Endodermal cell (in vitro differentiated cells): ENCODE measurements at places on chromosomes 16 and 17. TPM values are rescaled to one million over a fixed set of nuclear protein-coding genes. Genes with fewer than 3 reads are reported as not detected.

DNA sequence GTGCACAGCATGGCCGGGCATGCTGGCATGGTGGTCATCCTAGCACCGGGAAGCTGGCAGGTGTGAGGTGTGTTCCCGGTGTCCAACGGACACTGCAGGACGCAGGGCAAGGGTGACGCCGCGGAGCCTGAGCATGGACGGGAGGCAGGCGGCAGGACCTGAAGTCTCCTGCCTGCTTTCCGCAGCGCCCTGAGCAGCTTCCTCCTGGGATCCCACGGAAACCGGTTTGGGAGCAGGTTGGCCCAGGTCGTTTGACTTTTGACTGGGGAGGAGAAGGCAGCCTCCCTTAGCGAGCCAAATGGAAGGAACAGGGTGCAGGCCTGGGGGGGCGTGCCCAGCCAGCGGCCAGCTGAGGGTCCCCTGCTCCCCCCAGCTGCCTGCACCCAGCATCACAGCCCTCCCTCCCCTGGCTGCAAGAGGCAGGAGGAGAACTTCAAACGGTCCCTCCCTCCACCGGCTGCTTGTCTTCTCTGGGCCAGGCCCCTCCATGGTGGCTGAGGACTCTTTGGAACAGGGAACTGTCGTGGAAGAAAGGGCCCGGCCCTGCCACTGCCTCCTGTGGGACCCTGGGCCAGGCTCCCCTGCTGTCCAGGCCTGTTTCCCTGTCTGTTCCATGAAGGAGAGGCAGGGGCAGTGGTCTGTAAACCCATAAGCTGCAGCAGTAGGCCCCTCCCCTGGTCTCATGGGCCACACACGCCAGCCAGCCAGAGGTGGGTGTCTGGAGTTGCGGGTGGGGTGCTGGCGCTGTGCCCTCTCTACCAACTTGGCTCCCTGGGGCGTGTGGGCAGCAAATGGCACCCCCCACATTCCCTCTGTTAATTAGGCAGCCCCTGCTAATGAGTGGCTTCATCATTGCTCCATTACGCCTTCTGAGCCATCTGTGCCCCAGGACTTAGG, 7.8 kb upstream of the ADGRG1 start:
- H3K4me1 ChIP-seq: no peaks in the 10 kb centered on the region
- peak overlapping the region; percentile 16 for H3K27ac ChIP-seq
- H3K27me3 ChIP-seq: no peaks in the 10 kb centered on the region

DNA sequence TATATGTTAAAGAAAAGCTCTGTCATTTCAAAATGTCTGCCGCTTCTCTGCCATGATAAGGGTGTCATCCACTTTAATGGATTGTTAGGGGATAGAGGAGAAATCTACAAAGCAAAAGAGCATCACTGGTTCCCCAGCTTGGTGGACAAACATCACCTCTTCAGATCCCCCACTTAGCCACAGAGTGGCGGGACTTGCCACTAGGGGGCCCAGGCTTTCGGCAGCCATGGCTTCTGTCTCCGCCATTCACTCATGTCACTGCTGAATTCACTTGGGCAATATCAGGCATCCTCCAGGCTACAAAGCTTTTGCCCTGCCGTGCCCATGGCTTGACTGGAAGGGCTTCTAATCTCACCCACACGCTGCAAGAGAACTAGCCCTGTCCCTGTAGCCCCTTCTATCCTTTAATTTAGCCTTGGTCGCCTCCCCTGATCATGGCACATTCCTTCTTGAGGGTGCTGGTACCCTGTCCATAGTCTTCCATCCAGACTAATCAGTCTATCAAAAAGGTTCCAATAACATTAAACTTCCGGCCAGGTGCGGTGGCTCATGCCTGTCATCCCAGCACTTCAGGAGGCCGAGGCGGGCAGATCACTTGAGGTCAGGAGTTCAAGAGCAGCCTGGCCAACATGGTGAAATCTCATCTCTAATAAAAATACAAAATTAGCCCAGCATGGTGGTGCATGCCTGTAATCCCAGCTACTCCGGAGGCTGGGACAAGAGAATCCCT, 34.7 kb downstream of the SBK1 start:
- peak; percentile 91 for DNase-seq
- H3K27ac ChIP-seq: no peak overlapping the region
- no peaks in the 10 kb centered on the region for H3K4me1 ChIP-seq
- no peaks in the 10 kb centered on the region for H3K27me3 ChIP-seq

- peaks cover 50% of the 10 kb centered on the region for H3K36me3 ChIP-seq
- H3K4me3 ChIP-seq: no peak overlapping the region
- no peak for DNase-seq
- peaks cover 3% of the 10 kb centered on the region for H3K4me1 ChIP-seq
- H3K27me3 ChIP-seq: no peaks in the 10 kb centered on the region
These were observed 4.3 kb downstream of the ADAT1 start for GRCh38 chr16:75618780-75619179.

DNA sequence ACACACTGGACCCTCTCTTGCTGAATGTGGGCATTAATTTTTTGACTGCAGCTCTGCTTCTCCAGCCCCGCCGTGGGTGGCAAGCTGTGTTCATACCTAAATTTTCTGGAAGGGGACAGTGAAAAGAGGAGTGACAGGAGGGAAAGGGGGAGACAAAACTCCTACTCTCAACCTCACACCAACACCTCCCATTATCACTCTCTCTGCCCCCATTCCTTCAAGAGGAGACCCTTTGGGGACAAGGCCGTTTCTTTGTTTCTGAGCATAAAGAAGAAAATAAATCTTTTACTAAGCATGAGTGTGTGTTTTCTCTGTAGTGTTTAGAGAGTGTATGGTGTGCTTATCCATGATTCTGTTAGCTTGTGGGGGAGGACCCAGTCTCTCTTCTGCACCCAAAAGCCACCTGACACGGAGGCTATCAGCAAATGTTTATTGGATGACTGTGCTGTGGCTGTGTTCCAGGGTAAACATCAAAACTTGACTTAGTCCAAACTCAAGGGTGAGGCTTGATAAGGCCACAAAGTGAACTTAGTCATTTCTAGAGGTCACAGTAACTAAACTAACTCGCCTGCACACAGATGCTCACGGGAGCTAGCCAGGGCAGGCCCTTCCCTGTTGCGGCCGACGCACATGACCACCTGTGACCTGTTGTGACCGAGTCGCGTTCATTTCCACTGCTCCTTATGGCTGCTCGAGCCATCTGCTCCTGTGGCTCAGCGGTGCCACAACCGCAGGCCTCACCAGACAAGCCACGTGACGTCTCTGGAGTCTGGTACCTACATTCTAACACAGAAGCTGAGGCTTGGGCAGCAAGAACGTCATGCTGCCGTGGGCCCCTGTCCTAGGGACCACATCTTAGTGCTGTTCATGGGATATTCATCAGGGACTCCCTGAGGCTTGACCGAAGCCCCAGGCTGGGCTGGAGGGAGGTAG, 9.8 kb upstream of the MED11 start:
- peak; percentile 38 for DNase-seq
- H3K4me3 ChIP-seq: no peak overlapping the region

DNA sequence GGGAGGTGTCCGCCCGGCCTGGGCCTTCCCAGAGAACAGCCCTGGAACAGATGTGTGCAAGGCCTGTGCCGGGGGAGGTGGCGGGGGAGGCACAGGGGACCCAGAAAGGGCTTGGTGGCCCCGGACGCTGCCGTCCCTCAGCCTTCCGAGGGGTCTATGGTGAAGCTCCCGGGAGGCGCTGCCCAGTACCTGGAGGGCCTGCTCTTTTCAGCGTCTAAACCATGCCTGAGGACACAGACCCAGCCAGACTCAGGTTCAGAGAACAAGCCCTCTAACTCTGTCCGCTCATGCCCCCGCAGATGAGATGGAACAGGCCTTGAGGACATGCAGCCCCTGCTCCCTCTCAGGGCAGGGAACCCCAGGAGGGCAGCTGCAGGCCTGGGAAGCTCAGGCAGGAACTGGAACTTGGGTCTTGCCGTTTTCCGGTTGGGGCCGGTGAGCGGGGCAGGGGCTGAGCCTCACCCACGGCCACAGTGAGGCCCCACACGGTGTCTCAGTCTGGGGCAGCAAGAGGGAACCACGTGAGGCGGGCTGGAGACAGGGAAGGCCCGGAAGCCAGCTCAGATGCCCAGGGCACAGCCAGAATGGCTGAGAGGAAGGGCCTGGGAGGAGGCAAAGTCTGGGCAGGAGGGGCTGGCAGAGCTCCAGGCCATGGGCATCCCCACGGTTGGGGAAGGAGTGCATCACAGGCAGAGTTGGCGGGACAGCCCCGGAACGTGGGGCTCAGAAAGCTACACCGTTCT, 12.5 kb downstream of the SLC16A3 start:
- H3K4me1 ChIP-seq: no peaks in the 10 kb centered on the region
- peak overlapping the region; percentile 66 for H3K27ac ChIP-seq
- peaks cover 48% of the 10 kb centered on the region for H3K36me3 ChIP-seq
- no peak for DNase-seq
- no peaks in the 10 kb centered on the region for H3K27me3 ChIP-seq
- H3K4me3 ChIP-seq: no peak overlapping the region

Gene IGF2BP1
- 322 to 373 TPM (median 333 TPM) in 3 replicates for total RNA-seq

Gene BICDL2
- 2.0 to 5.9 TPM (median 4.7 TPM) in 3 replicates for total RNA-seq

DNA sequence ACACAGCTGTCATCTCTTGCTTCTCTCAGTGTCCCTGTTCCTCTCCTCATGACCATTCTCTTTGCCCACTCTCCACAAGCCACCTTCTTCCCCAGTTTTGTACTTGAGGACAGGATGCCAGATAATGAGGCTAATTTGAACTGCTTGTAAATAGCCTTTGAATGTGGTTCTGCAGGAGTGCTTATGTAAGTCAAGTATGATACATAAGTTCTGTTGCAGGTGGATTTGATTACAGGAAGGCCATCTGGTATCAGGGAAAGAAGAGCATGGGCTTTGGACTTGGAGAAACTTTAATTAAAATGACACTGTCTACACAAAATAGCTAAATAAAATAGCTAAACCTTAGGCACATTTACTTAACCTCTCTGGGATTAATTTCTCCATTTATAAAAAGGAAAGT, 120.2 kb upstream of the HLF start:
- no peak overlapping the region for H3K4me3 ChIP-seq
- H3K4me1 ChIP-seq: no peaks in the 10 kb centered on the region
- H3K27ac ChIP-seq: no peak overlapping the region

Gene HOXB2
- total RNA-seq: not detected in 2 replicates

Gene TANC2
- total RNA-seq: 14.0 and 16.7 TPM in 2 replicates

Gene CD300A
- 28.2 TPM in 1 of 3 replicates, not detected in the others for total RNA-seq

GRCh38 chr17:80296221-80296620, 35.6 kb downstream of the RNF213 start:
- peaks cover 73% of the 10 kb centered on the region for H3K36me3 ChIP-seq
- no peaks in the 10 kb centered on the region for H3K27me3 ChIP-seq
- DNase-seq: no peak
- H3K27ac ChIP-seq: no peak overlapping the region

Gene GDPD3
- 4.7 and 6.5 TPM in 2 replicates for total RNA-seq

DNA sequence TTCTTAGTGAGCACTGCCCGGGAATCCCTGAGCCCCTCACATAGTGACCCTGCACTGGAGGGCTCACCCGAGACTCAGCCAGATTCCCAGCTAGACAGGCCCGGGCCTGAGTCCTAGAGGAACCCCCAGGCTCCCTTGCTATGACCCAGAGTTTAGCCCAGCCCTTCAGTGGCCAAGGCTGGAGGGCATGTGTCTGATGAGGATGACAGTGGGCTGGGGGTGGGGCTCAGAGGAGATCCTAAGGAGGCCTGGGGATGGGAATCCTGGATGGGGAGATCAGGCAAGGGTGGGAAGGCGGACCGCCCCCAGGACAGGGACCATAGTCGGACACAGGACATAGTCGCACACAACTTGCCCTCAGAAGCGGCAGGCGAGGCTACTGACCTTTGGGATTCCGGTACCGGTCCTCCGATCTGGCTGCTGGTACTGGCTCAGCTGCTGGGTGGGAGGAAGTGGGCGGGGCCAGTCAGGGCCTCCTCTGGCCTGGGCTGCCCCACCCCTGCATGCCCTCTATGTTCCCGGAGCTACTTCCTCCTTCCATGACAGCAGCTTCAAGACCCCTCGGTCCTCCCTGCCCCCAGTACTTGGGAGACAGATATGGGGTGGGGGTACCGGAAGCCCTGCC, 1.1 kb downstream of the CD79B start:
- DNase-seq: peak; percentile 90
- H3K4me3 ChIP-seq: no peak overlapping the region
- H3K36me3 ChIP-seq: no peaks in the 10 kb centered on the region
- H3K27ac ChIP-seq: no peak overlapping the region
- H3K4me1 ChIP-seq: no peaks in the 10 kb centered on the region
- H3K27me3 ChIP-seq: no peaks in the 10 kb centered on the region

- H3K4me3 ChIP-seq: no peak overlapping the region
- no peaks in the 10 kb centered on the region for H3K27me3 ChIP-seq
- DNase-seq: no peak
- peaks cover 9% of the 10 kb centered on the region for H3K4me1 ChIP-seq
These were observed 5.5 kb downstream of the PPP1R9B start for GRCh38 chr17:50144845-50145531.

GRCh38 chr16:84532291-84532724, 27.8 kb upstream of the MEAK7 start:
- H3K4me3 ChIP-seq: no peak overlapping the region
- peak overlapping the region; percentile 83 for H3K27ac ChIP-seq
- DNase-seq: peak; percentile 86
- H3K36me3 ChIP-seq: no peaks in the 10 kb centered on the region
